ENCODE measurements at places on chromosomes 7 and 10.

- DNase-seq, result no peak
These were observed 333.1 kb downstream of the TNS3 start for GRCh38 chr7:47248797-47249196.

- DNase-seq, result no peak
These were observed 309.7 kb downstream of the CSTF2T start for GRCh38 chr10:51389415-51390321.

DNA sequence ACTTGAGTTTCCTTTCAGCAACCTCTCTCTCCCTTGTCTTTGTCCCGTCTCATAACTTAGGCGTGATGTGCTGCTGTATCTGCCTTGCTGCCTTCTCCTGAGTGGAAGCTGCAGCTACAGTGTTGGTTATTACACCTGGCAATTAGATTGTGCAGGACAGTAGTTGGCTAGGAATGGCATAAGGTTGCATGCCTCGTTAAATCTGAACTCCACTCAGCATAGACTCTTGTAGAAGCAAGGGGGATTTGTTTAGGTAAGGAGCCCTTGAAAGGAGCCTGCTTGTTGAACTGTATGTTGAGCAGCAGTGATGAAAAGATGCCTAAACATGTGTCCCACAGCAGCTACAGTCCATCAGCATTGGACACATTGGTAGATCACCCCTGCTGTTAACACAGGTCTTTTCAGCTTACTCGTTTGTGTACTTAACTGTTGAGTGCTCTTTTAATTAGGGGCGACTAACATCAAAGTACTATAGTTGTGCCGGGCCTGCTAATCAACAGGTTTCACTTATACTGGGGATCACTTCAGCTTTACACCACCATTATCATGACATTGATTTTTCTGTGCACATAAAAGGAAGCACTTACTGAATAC lies 225.0 kb downstream of the AUTS2 start:
- DNase-seq, result no peak

GRCh38 chr10:97522071-97522470 lies 23.3 kb downstream of the UBTD1 start:
- DNase-seq, result no peak

GRCh38 chr10:30422981-30423654 lies 10.9 kb upstream of the MAP3K8 start:
- DNase-seq, result peak; percentile 52

DNA sequence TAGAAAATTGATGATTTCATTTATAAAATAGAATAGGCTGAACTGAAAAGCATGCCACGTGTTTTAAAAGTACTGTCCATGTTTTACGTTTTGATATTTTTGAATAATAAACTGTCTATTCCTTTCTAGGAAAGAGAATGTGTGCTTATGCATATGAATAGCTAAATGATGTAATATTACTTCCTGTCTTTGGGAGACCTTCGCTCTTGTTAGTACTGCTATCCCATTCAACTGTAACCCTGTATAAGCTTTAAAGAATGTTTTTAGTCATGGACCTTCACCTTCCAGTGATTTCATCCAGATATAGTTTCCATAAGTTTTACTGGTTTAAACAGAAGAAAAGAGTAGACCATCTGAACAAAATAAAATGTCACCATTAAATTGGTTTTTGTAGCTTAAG lies 274.4 kb upstream of the SEMA3A start:
- DNase-seq, result no peak

DNA sequence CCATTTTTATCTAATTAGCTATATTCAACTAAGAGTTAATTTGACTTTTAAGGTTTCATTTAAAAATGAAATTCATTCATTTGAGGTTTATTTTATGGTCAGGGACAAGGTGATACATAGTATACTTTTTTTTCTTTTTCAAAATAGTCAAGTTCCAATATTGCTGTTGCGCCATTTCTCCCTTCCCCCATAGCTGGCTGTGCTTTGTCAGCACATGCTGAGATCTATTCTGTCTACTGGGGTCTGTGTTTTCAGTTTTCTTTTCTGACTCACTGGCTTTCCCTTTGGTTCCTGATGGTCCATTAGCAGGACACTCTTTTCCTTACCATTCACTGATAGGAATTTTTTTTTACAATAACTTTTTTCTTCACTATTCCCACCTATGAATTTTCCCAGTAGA lies 336.4 kb upstream of the TMEM229A start:
- DNase-seq, result no peak

DNA sequence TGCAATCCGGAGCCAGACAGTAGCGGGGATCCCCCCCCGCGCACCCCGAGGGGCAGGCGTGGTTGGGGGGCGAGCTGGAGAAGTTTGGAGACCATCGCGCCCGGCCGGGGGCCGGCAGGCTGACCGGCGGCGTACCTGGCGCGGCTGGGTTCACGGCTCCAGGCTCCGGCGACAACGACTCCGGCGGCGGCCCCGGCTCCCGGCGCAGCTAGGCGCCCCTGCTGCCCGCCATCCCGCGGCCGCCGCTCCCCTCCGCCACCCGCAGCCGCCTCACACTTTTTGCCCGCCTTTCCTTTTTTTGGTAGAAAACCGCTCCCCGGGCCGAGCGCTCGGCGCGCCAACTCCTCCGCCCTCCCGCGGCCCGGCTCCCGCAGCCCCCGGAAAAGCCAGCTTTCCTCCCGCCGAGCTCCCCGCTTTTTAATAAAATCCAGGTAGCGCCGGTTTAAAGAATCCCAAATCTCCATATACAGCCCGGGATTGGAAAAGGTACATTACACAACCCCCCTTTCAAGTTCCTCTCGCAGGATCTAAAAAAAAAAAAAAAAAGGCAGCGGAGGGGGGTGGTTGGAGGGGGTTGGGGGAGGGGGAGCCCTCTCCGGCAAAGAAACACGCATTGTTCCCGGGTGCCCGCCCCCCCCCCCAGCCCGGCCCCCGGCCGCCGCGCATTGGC lies at the start of gene TNRC18:
TSS of gene TNRC18 (minus strand) at position 529 of the 670 bp plus-strand sequence. CDS start 2,588 bp downstream, outside the sequence.
- peak; percentile 89 for DNase-seq

DNA sequence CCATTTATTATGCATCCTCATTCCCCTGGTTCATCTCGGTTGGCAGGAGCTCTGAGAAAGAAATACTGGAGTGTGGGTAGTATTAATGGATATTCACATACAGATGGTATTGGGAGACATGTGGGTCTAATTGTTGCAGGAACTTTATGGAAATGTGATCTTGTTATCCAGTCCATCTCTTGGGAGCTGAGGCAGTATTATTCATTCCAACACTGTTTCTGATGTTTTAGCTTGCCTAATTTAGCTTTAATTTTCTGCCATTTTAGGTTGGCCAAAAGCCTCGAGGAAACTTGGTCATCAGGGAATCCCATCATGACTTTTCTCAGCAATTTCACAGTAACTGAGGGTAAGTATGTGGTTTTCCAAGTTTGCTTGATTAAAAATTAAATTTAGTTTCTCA lies 125.7 kb downstream of the ABCA13 start:
- no peak for DNase-seq

- DNase-seq, result no peak
These were observed 64.7 kb upstream of the JAZF1 start for GRCh38 chr7:28245123-28245878.

GRCh38 chr7:128814499-128814898 lies 15.7 kb upstream of the FLNC start:
- DNase-seq, result no peak

DNA sequence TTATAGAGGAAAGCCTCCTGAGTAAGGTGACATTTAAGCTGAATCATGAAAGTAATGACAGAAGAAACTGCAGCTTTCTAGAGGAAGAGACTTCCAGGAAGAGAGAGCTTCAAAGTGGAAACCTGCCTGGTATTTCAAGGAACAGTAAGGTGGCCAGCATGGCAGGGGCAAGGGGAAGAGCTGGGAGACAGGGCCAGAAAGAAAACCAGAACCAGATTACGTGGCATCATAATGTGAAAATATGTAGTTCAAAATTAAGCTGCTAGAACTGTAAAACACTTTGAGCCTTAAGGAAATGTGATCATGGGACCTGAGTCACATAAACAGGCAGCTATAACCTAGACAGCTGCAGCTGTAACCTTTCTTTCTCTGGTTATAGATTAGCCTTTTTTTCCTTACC lies 238.0 kb upstream of the FOXK1 start:
- no peak for DNase-seq

DNA sequence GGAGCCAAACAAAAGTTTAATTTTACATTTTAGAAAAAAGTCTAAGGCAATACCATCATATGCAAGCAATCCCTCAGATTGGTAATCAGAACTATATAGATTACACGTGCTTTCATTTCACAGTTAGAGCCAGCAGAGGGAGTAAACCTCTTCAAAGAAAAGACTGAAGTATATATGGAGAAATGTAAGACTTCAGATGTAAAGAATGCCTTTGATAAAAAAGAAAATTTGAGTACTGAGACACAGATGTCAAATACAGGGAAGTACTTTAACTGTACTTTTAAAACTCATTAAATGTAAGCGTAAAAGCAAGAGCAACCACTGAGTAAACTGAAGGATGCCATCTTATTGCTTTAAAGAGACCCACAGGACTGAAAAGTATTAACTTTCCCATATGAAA lies 101.4 kb upstream of the FAM133B start:
- DNase-seq, result no peak

GRCh38 chr10:97533888-97534287 lies 35.2 kb downstream of the UBTD1 start:
- DNase-seq, result no peak

DNA sequence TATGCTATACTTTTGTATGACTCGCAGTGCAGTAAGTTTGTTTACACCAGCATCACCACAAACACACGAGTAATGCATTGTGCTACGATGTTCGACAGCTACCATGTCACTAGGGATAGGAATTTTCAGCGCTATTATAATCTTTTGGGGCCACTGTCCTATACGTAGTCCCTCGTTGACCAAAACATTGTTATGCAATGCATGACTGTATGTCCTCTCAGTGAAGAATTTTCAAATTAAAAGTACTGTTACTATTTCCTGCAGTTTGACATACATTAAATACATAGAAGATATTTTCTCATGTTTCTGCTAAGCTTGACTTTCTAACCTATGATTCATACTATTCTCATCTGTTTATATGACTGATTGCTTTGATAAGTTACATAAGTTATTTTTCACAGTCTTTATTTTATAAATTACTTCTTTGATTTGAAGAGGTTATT lies 203.6 kb downstream of the VTI1A start:
- DNase-seq, result no peak

GRCh38 chr7:44269943-44270493 lies 55.4 kb downstream of the CAMK2B start:
- no peak for DNase-seq

DNA sequence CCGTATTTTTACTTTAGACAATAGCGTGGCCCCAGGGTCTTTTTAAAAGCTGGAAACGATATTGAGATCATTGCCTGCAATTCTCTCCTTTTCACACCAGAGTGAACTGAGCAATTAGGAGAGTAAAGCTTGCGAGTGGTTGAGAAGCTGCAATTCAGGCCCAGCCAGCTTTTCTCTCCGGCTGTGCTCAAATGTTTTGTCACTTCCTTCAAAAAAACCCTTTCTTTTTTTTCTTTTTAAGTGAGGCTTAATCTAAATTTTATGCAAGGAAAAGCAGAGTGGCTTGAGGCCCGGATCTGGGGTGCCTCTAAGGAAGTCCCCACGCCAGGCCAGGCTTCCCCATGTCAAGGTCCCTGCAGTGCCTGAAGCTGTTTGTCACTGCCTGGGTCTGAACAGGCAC lies 433.9 kb downstream of the GLRX3 start:
- DNase-seq, result peak; percentile 31

- DNase-seq, result no peak
These were observed 1.8 kb downstream of the TFEC start for GRCh38 chr7:116028787-116029186.

DNA sequence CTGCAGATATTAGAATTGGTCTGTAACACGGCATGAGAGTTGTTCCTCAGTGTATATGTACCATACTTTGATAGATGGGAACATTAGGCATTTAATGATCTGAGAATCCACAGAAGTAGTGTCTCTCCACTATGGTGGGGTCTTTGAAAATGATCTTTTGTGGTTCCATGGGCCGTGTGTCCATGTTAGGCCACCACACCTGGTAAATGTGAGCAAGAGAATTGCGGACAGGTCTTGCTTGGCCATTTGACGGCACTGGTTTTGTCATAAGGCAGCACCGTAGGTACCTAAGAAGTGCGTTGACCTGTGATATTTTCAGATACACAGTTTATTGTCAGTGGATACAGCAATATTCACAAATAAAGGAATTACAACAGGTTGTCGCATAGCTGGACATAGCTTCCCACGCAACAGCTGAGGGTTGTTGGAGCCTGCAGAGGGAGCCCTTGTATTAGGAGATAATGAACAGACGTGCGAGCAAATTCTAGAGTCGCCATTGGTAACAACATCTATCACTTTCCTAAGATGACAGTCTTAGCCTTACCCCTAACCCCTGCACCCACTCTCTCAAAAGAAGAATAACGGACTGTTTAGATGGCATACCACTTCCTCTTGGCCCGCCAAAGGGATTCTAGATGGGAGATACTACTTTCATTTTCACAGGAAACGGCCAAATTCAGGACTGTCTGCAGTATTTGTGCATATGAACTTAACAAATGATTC lies 111.4 kb downstream of the COL28A1 start:
- DNase-seq, result peak; percentile 42
